Activated CD4-positive, alpha-beta memory T cell treated with anti-CD3 and anti-CD28 coated beads, Interleukin-2, amount 10 ng/mL, durations not matched to agents 7 days and 5 days (primary cell): ENCODE measurements at places on chromosomes 13 and 19. TPM values are rescaled to one million over a fixed set of nuclear protein-coding genes. Genes with fewer than 3 reads are reported as not detected.

The S1PR5 gene
- total RNA-seq, result 0.68 TPM

DNA sequence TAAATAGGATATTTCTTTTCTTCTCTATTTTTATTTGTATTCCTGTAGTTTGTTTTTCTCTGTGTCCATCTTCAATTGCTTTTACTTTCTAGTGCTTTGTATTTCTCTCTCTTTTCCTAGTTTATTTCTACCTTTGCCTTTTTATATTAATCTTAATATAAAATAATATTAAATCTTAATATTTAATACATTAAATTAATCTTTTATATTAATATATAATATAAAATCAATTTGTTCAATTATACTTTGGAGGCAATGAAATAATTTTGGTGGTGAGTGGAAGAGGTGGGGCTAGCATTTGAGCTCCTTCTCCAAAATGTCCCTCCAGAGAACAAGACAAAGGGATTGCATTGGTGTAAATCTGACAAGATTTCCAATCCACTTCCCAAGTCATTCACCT is 6.3 kb upstream of the CPB2 start:
- peaks cover 27% of the 10 kb centered on the region for H3K27me3 ChIP-seq
- H3K4me3 ChIP-seq, result no peak overlapping the region
- peaks cover 3% of the 10 kb centered on the region for H3K4me1 ChIP-seq
- no peaks in the 10 kb centered on the region for H3K36me3 ChIP-seq

DNA sequence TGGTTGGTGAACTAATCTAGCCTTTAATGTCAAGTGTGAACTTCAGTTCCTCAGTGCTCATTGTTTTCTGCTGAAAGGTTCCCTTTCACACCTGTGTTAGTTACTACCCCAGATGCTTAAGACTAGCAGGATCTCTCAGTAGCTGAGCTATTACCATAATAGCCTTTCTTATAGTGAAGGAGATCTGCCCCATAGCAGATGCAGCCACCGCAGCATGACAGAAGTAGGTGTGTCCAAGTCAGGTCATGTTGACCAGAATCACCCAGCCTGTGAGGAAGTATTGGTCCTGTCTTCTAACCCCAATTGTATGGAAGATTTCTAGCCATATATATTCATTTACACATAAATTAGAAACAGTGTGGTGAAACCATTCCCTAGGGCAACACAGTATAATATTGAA is 37.3 kb downstream of the ZAR1L start:
- H3K27me3 ChIP-seq, result no peaks in the 10 kb centered on the region
- H3K36me3 ChIP-seq, result peaks cover 5% of the 10 kb centered on the region
- no peak overlapping the region for H3K27ac ChIP-seq
- no peaks in the 10 kb centered on the region for H3K4me1 ChIP-seq
- H3K4me3 ChIP-seq, result no peak overlapping the region

GRCh38 chr13:68551701-68552522 is 1321.8 kb upstream of the PCDH9 start:
- H3K4me1 ChIP-seq, result no peaks in the 10 kb centered on the region
- no peak overlapping the region for H3K27ac ChIP-seq
- H3K27me3 ChIP-seq, result no peaks in the 10 kb centered on the region
- no peak for DNase-seq
- no peak overlapping the region for H3K4me3 ChIP-seq

DNA sequence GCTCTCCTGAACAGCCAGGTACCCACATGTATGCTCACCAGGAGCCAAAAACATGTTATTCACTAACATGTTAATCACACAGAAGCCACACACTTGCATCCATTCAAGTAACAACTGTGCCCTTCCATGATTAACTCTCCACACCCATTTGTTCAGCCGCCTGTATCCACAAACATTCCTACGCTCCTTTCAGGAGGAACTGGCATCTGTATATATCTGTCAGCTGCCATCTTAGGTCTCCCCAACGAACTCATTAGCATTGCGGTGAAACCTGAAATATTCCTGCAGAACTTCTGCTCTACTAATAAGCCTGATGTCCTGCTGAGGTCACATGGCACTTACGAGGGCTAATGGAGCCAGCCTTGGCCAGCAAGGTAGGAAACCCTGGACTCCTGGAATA is 33.0 kb downstream of the OLFM2 start:
- no peaks in the 10 kb centered on the region for H3K36me3 ChIP-seq
- no peak overlapping the region for H3K4me3 ChIP-seq
- H3K4me1 ChIP-seq, result no peaks in the 10 kb centered on the region
- DNase-seq, result no peak
- peaks cover 3% of the 10 kb centered on the region for H3K27me3 ChIP-seq
